ENCODE measurements at places on chromosomes 6 and 20.
A peak's percentile ranks its signal among the peaks of the same experiment; 100 is the strongest.

- DNase-seq, result no peak
- H3K36me3 ChIP-seq, result no peaks in the 10 kb centered on the region
- H3K27me3 ChIP-seq, result no peaks in the 10 kb centered on the region
- H3K4me3 ChIP-seq, result no peak overlapping the region
- H3K27ac ChIP-seq, result no peak overlapping the region
- peaks cover 20% of the 10 kb centered on the region for H3K4me1 ChIP-seq
Measured at GRCh38 chr6:160963651-160964050, 27.9 kb upstream of the MAP3K4 start.

- H3K27ac ChIP-seq, result no peak overlapping the region
- H3K4me3 ChIP-seq, result no peak overlapping the region
- DNase-seq, result no peak
- no peaks in the 10 kb centered on the region for H3K36me3 ChIP-seq
- H3K4me1 ChIP-seq, result no peaks in the 10 kb centered on the region
Measured at GRCh38 chr6:127188744-127189143, 70.3 kb downstream of the RSPO3 start.

DNA sequence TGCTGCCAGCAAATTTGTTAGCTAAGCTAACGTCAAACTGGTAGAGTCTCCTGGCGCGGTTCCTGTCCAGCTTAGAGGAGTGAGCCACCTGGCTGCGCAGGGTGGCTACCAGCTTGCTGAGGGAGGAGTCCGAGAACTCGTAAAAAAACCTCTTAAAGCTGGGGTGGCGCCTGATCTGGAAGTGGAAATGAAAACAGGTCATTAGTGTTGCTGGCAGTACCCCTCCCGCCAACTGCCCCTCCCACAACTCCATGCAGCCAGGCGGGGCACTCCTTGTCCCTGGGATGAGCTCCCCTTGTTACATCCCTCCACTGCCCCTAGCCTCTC, 17.3 kb downstream of the BNIP5 start:
- H3K27me3 ChIP-seq, result no peaks in the 10 kb centered on the region
- DNase-seq, result peak; percentile 83
- H3K27ac ChIP-seq, result no peak overlapping the region
- no peaks in the 10 kb centered on the region for H3K36me3 ChIP-seq
- no peak overlapping the region for H3K4me3 ChIP-seq

GRCh38 chr6:11492464-11493290, 44.9 kb upstream of the TMEM170B start:
- H3K4me3 ChIP-seq, result no peak overlapping the region
- H3K27me3 ChIP-seq, result no peaks in the 10 kb centered on the region
- H3K36me3 ChIP-seq, result no peaks in the 10 kb centered on the region
- no peak for DNase-seq
- no peak overlapping the region for H3K27ac ChIP-seq

DNA sequence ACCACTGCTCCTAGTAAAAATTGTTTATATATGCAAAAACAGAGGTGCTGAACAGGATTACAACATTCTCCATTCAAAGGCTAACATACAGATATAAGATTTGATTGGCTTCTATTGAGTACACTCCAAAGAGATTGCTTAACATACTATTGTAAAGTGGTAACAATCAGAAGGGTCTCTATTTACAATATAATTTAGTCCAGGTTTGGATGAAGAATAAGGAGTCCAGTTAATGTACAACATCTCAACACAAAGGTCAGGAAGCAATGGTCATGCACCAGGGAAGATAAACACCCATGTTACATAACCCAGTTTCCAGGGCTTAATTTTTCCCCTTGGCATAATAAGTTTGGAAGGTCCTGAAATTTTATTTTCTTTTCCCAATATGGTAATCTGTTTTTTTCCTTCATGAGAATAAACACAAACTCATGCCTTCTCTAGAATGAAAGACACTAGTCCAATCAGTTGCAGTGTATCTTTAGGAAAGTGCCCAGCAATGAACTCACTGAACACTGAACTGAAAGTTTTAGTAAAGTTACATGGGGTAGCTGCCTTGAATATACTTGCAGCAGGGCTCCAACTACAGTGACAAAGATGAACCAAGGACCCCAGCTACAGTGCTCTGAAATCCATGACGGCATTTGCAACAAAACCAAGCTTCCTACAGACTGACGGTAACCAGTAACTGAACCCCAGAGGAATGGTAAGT, 255.3 kb upstream of the GJE1 start:
- H3K27me3 ChIP-seq, result no peaks in the 10 kb centered on the region
- no peak overlapping the region for H3K27ac ChIP-seq
- no peak overlapping the region for H3K4me3 ChIP-seq

- H3K4me1 ChIP-seq, result no peaks in the 10 kb centered on the region
- no peaks in the 10 kb centered on the region for H3K36me3 ChIP-seq
- no peak for DNase-seq
Measured at GRCh38 chr6:116508527-116508926, 2.9 kb upstream of the CALHM5 start.

DNA sequence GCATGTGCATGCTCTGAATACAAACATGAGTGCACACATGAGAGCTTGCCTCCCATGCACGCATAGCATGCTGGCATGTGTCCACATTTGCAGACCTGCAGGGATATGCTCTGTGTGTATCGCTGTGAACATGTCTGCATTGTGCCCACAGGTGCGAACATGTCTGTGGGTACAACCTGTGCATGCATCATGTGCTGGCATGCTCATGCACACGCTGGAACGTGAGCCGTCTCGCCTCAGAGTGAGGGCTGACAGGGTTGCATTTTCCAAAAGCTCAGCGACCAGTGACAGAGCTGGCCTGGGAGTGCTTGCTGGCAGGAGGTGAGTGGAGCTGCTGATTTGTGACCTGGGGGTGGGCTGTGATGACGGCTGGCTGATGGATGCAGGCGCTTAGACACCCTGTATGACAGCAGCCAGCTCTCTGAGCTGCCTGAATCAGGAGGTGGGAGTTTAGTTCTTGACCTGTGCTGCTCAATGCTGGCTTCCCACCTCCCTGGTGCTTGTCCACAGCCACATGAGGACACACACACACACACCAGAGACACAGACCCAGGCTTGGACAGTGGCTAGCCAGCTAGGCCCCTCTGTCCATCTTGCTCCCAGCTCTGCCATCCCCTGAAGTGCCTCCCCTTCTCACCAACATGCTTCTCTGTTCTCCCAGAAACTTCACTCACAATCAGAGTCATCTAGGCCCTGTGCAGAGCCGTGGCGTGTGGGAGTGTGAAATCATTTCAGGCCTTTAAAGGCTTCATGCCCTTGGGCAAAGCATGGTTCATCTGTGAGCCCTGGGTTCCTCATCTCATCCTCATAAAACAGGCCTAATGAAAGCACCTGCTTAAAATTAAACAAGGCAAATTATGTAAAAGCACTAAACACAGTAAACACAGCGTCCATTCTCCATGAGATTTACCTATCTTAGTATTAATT, 51.4 kb downstream of the CD40 start:
- no peak for DNase-seq
- H3K27me3 ChIP-seq, result no peaks in the 10 kb centered on the region
- H3K4me3 ChIP-seq, result no peak overlapping the region
- no peaks in the 10 kb centered on the region for H3K36me3 ChIP-seq
- no peaks in the 10 kb centered on the region for H3K4me1 ChIP-seq

GRCh38 chr6:127737009-127737486, 160.1 kb downstream of the C6orf58 start:
- no peak overlapping the region for H3K4me3 ChIP-seq
- no peak overlapping the region for H3K27ac ChIP-seq
- peak; percentile 58 for DNase-seq
- no peaks in the 10 kb centered on the region for H3K27me3 ChIP-seq
- no peaks in the 10 kb centered on the region for H3K36me3 ChIP-seq

- H3K4me1 ChIP-seq, result no peaks in the 10 kb centered on the region
- peak; percentile 88 for DNase-seq
- no peak overlapping the region for H3K4me3 ChIP-seq
- no peaks in the 10 kb centered on the region for H3K36me3 ChIP-seq
- peak overlapping the region; percentile 74 for H3K27ac ChIP-seq
Measured at GRCh38 chr20:50312682-50313521, 122.3 kb downstream of the CEBPB start.

- H3K36me3 ChIP-seq, result no peaks in the 10 kb centered on the region
- DNase-seq, result no peak
- no peak overlapping the region for H3K27ac ChIP-seq
- H3K4me1 ChIP-seq, result peaks cover 4% of the 10 kb centered on the region
Measured at GRCh38 chr6:6008089-6008647, 1.4 kb upstream of the NRN1 start.

GRCh38 chr6:149963462-149964307, at the start of gene ULBP1:
Gene ULBP1 (plus strand): TSS chr6:149963943. CDS start chr6:149964050, 107 bp downstream.
- peaks cover 8% of the 10 kb centered on the region for H3K27me3 ChIP-seq
- H3K27ac ChIP-seq, result no peak within 1 kb of the TSS

DNA sequence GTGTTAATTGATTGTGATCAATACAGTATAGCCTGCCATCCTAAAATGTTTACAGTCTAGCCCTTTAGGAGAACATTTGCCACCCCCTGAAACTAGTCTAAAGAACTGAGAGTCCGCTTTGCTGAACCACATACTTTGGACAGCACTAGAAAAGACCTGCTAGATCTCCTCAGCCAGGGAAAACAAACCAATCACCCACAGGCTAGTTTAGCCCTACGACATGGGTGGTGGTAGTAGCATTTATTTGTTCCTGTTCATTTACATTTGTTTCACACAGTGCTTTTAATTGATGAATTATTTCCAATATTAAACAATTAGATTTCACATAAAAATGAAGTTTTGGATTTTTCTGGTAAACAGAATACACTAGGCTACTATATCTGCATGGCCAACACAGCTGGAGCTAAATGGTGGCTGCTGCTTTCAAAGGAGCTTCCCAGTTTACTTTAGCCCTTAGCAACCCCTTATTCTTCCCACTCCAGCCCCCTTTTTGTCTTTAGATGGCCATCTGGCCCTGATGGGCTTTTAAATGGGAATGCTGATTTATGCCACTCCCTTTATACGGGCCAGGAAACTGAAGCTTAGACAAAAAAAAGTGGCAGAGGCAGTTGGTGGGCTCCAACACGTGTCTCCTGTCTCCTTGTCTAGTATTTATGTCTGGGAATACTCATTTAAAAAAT, 72.4 kb downstream of the ADGRG6 start:
- DNase-seq, result no peak
- no peaks in the 10 kb centered on the region for H3K27me3 ChIP-seq
- H3K4me1 ChIP-seq, result no peaks in the 10 kb centered on the region
- H3K27ac ChIP-seq, result no peak overlapping the region
- no peaks in the 10 kb centered on the region for H3K36me3 ChIP-seq
- no peak overlapping the region for H3K4me3 ChIP-seq

GRCh38 chr20:63519668-63520503, 679 bp upstream of the PPDPF start:
- peaks cover 10% of the 10 kb centered on the region for H3K4me1 ChIP-seq
- DNase-seq, result peak; percentile 52
- H3K36me3 ChIP-seq, result no peaks in the 10 kb centered on the region
- H3K27me3 ChIP-seq, result no peaks in the 10 kb centered on the region
- peak overlapping the region; percentile 95 for H3K27ac ChIP-seq

GRCh38 chr6:134550604-134551003, 232.7 kb upstream of the SGK1 start:
- H3K4me3 ChIP-seq, result no peak overlapping the region
- H3K27ac ChIP-seq, result no peak overlapping the region
- no peaks in the 10 kb centered on the region for H3K36me3 ChIP-seq
- no peaks in the 10 kb centered on the region for H3K4me1 ChIP-seq
- no peak for DNase-seq
